ENCODE measurements at places on chromosomes 5 and 9.

- no peak for DNase-seq
These were observed 22.0 kb downstream of the EXOC3 start for GRCh38 chr5:464843-465590.

DNA sequence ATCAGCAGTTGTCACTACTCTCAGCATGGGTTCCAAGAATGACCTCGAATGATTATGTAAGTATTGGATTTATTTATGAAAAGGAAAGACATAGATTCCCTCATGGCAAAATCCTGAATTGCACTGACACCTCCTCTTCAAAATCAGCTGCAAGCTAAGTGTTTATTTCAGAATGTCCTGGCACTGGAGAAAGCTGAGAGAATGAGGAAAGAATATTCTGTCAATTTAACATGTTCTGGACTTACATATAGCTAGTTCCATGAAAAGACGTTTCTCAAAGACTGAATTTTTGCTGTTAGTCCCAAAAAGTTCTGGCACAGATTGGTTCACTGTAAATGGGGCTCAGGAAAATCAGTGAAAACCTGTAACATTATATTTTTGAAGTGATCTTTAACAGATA is 120.3 kb downstream of the NREP start:
- no peak for DNase-seq

GRCh38 chr5:37871023-37871815 is 31.4 kb upstream of the GDNF start:
- no peak for DNase-seq

DNA sequence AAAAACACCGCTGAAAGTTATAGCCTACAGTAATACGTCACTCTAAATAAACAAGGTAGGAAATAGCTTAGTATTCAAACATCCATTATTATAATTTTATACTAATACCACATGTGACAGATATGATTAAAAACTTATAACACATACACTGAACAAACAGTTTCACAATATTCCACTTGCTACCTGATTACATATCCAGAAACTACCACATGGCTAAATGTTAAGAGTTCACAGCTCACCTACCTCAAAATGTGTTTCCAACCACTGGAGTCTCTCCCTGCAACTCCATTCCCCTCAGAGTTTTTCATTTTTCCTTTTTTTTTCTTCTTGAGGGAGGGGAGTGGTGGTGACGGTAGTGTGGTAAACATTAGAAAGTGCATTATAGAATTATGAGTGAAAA is 12.1 kb downstream of the RICTOR start:
- no peak for DNase-seq

DNA sequence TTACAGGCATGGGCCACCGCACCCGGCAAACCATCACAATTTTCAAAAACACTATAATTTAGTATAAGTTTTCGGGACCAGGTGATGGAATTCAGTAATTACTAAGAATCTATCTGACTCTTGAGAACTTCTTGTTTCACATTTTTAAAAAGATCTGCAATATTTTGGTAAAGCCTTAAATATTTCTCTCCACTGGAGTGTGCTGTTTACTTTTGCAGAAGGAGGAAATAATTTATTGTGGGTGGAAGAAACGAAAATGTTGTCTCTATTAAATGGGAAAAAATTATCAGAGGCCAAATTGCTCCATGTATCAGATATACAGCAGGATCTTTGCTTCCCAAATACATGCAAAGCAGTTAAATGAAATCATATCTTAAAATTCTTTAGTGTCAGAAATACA is 566.8 kb upstream of the CYLC2 start:
- no peak for DNase-seq

- no peak for DNase-seq
These were observed 94.6 kb upstream of the RANBP6 start for GRCh38 chr9:6109986-6110385.

DNA sequence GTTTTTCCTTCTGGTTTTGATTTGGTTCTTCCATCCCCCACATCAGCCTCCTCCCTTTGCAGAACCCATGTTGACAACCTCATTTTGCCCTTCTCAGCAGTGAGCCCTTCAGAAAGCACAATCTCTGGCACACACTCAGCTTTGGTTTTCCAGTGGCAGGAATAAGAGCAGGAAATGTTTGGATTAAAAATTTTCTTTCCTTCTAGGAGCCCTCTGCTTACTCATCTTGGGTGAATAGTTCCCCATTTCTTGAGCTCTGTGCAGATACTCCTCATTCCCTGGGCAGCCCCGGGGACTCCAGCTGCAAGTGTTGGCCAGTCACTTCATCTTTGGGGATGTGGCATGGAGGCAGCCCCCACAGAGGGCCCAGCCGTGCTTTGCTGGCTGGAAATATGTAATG is 170.5 kb downstream of the NR3C1 start:
- DNase-seq: no peak

GRCh38 chr5:78753093-78753531 is 104.5 kb upstream of the LHFPL2 start:
- no peak for DNase-seq

DNA sequence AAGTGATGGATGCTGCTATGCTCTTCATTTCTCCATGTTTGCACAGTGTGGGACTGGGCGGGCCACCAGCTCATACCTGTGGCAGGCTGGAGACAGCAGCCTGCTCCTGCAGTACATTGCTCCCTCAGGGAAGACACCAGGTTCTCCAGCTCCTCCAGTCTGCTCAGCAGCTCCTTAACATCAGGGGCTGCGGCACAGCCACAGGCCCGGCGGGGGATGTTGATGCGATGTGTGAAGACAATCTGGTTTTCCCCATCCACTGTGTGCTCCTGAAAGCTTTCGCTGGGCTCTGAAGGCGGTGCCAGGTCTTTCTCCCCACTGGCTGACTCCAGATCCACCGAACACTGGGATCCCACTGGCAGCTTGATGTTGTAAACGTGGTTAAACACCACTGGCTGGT is 27.5 kb downstream of the TNC start:
- DNase-seq: no peak

GRCh38 chr5:161190778-161191177 is 338.8 kb upstream of the ATP10B start:
- DNase-seq: no peak

DNA sequence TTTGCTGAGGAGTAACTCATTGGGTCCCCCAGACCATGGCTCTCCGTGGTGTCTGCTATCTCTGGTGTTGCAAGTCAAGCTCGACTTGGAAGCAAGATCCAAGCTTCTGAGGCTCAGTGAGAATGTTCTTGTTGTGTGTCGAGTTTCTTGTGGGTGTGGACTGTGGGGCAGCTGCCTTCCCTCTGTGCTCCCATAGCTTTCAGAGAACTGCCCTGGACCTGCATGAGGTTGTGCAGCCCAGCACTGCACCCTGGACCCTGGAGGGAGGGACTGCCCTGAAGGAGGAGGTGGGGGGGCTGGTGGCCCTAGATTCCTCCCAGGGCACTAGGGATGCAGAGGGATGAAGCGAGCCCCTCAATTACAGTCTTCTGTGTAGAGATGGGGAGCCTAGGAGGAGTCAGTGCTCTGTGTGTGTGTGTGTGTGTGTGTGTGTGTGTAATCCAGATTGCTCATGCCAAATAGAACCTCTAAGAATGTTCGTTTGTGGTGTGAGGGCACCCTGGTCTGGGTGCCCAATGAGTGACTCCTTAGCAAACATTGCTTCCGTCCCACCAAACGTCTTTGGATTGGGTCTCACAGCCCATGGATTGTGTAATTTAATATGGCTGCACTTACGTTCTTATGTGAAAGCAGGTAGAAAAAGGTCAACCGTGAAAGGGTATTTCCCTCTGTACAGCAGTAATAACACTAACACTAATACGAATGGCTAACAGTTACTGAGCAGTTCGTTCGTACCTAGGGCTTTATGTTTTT is 143.3 kb upstream of the LMX1B start:
- DNase-seq: no peak

GRCh38 chr5:5293029-5293428 is 129.4 kb upstream of the ICE1 start:
- no peak for DNase-seq
